ENCODE measurements at places on chromosomes 13 and 19.

GRCh38 chr13:80962173-80962572 is 621.2 kb upstream of the SPRY2 start:
- peak; percentile 89 for ATAC-seq

GRCh38 chr19:6259312-6259861 is 20.4 kb downstream of the MLLT1 start:
- ATAC-seq: no peak

DNA sequence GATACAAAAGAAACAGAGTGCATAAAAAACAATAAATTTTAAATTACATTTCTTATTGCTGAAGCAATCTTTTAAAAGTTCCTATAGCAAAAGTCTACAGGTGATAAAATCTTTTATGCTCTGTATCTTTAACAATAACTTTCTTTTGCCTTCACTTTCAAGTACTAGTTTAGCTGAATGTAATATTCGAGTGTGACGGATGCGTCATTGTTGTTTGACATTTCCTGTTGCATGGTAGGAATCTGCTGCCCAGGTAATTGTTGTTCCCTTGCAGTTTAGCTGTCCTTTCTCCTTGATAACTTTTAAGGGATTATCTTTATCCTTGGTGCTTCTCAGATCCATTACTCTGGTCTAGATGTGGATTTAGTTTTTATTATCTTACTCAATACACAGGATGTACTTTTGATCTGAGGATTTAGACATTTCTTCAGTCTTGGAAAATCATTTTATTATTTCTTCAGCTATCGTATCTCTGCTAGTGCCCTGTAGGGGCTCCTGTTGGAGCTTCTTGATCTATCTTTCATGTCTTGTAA is 2.1 kb upstream of the CPB2 start:
- ATAC-seq: no peak

DNA sequence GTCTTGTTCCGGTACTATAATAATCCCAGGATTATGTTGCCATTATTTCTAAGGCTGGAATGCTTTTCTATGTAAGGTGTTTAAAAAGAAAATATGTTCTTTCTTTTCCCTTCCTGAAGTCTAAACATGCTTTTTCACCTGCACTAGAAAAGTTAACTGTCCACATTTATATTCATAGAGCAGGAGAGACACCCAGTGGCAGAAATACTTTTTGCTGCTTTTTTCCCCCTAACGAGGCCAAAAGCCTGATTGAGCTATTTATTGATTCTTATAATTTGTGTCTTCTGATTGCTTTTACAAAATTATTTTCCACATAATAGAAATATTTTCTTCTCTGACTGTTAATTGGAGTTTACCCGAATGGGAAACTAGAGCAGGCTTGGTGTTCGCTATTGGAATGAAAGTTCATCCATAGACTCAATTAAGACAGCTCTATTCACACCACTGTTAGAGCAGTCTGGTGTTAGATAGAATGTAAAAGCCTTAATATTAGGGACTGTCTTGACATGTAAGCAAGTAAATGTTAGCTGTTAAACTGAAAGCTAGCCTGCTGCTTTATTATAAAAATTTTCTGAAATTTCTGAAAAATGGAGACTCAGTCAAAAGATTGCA is 15.8 kb downstream of the GPR180 start:
- ATAC-seq: peak; percentile 73

DNA sequence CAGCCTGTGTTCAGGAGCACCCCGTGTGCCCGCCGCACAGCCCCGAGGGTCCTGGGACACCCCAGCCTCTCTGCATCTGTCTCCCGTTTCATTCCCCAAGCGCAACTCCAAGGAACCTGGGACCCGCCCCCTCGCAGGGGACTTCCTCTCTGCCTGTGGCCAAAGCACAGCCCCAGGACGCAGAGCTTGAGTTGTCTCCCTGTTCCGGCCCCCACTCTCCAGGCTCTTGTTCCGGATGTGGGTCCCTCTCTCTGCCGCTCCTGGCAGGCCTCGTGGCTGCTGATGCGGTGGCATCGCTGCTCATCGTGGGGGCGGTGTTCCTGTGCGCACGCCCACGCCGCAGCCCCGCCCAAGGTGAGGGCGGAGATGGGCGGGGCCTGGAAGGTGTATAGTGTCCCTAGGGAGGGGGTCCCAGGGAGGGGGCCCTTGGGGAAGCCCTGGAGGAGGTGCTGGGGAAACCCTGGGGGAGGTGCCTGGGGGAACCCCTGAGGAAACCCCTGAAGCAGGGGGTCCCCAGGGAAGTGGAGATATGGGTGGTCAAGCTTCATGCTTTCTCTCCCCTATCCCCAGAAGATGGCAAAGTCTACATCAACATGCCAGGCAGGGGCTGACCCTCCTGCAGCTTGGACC is 1.3 kb downstream of the HCST start:
- no peak for ATAC-seq

GRCh38 chr19:1412995-1413800 is 5.8 kb downstream of the DAZAP1 start:
- ATAC-seq: no peak

DNA sequence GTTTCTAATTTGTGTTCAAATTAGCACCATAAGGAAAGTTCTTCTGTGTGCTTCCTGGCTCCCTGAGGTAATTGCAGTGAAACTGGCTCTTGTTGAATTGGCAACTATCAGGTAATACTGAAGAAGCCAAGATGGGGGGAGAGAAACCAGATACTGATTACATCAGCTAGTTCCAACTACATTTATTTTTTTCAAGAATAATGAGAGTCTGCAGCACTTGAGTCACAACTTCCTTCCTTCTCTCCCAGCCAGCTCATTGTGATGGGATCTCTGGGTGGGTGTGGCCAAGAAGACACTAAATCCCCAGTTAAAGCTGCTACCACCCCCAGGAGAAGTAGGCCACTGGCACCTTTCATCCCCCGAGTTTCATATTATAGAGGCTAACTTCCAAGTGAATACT is 100.7 kb upstream of the RXFP2 start:
- peak; percentile 95 for ATAC-seq

GRCh38 chr13:26759907-26760831 is at the start of gene GPR12:
GPR12 (minus strand) TSS chr13:26760786; CDS start chr13:26759827, 959 bp downstream.
- ATAC-seq: peak; percentile 65

DNA sequence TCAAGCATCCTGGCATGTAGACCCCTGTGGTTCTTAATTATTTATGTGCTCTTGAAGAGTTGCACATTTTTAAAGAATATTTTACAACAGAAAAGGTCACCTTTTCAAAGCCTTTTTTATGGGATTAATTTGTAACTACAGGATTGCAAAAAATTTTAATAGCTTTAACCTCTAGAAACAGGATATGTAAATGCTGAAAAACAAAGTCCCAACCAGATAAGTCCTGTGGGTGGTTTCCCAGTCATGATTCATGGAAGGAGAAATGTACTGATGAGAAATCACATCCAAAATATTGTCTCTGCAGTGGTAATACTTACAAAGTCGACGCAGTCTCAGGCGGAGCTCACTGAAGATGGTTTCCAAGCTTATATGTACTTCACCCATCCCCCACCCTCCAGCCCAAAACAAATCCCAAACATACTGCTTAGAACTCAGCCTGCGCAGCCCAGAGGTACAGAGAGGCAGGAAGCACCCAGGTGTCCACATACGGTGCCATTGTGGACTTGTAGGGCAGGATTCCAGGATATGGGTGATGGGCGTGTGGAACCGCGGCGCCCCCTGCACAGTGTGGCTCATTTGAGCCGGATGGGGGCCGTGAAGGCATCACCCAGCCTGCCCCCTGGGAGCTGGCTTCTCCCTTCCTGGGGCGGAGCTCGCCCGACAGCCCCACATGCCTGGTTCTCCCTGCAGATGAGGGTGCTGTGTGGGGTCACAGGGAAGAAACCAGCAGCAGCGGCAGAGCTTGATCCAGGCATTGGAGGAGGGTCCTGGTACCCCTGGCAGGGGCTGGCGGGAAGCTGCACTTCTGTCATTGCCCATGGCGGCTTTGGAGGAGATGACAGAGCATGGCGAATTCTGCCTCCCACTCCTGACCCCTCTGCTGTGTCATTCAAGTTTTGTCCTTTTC is 101.2 kb downstream of the ATP11A start:
- ATAC-seq: no peak

DNA sequence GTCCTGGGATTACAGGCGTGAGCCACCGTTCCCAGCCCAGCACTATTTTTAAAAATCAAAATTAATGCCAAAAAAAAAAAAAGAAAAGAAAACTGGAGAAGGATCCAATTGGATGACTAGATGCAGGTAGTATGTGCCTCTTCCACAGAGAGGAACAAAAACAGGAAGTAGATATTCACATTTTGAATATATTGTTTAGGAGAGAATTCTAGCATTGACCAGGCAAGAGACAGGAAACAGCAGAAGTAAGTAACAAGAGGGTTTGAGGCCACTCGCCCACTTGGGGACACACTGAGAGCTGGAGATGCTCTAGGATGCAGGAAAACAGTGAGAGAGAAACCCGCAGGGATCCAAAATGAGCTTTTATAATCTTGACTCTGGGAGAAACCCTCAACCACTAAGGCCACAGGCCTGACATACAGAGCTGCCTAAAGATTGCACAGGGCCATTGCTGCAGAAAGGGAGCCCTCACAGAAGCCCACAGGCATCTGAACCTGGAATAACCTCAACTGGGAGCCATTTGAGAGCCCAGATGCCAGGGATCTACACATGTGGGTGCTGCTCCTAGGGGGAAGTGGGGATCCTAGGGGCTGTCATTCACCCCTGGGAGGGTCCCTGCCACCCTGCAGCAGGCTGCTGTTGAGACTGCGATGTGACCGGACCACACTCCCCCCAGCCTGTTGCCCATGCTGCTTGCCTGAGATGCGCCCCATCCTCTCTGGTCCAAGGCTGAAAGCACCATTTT is 28.2 kb downstream of the IGFL2 start:
- no peak for ATAC-seq

- peak; percentile 77 for ATAC-seq
These were observed 207.8 kb downstream of the DCLK1 start for GRCh38 chr13:35923347-35923746.

DNA sequence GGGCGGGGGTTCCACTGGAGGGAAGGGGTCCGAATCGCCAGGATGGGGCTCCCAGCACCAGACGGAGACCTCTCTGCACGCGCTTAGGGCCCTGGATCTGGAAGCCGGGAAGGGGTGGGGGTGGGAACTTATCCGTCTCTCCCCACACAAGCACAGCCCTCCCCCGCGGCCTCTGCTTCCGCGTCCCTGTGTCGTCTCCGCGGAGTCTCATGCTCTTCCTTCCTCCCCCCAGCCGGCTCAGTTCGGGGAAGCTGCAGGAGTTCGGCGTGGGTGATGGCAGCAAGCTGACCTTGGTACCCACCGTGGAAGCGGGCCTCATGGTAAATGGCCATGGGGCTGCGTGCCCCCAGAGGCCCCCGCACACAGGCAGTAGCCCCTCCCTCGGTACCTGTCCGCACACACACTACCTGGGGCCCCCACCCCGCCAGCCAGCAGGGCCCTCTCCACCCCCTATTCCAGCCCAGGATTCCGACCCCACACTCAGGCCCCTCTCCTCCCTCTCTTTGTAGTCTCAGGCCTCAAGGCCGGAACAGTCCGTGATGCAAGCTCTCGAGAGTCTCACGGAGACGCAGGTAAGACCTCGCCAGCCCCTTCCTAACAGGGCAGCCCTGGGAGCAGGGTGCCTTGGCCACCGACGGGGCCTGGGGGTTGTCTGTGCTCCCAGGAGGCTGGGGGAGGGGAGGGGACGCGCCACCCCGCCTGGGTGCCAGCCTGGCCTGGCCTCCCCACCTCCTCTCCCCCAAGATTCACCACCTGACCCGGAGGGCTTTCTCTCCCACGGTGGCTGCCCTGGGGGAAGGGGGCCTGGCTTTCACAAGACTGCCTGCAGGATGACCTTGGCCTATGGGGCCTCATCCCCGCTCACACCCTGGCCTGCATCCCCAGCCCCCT is 3.2 kb downstream of the MIDN start:
- peak; percentile 0 for ATAC-seq

- peak; percentile 78 for ATAC-seq
These were observed 67.3 kb downstream of the DOCK9 start for GRCh38 chr13:98910501-98910951.

DNA sequence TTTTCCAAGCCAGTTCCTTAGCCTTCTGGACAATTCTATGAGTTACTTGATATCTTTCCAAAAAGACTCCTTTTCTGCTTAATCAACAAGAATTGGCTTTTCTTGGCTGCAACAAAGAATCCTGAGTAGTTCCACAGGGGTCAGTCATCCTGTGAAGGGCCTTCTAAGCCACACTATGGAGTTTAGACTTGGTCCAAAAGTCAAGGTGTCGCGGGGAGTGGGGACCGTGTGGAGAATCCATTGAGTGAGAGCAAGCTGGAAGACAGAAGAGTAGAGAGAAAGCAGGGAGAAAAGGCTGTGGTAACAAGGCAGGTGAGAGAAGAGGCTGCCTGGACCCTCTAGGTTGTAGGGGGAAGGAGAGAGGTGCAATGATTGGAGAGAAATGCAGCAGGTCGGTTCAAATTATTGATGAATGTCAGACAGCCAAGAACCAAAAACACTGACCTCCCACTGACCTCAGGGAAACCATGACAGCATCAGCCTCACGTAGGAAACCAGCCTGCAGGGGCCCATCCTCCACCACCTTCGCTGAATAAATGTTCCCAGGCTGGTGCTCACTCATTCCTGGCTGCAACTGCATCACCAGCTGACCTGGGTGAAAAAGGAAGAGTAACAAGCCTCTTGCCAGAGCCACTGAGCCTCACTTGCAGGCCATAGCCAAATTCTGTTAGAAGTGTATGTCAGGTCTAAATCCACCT is 7.1 kb upstream of the IFT88 start:
- no peak for ATAC-seq

DNA sequence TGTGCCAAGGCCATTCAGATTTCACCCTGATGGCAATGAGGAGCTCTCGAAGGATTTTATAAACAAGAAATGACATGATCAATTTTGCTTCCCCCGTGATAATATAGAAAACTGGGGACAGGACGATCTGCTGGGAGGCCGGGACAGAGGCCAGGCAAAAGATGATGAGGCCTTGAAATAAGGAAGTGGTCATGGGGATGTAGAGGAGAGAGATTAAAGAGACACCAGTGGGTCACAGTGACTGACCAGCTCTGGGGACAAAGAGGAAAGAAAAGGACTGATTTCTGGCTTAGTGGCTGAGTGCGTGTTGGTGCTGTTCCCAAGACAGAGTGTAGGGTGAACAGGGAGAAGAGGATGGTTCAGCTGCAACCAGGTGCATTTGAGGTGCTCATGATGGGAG is 68.7 kb upstream of the FLT1 start:
- ATAC-seq: no peak

DNA sequence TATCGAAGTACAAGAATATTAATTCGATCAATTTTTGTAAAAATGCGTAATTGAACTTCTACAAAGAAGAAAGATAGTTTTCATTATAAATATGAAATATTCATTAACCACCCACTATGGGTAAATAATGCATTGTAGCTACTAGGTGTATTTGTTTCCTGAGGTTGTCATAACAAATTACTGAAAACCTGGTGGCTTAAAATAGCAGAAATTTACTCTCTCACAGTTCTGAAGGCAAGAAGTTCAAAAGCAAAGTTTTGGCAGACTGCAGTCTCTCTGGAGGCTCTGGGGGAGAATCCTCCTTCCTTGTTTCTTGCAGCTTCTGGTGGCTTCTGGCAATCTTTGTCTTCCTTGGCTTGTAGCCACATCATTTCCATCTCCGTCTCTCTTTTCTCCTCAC is 99.2 kb upstream of the MIR17HG start:
- ATAC-seq: no peak

- no peak for ATAC-seq
These were observed 1.6 kb downstream of the LMNB2 start for GRCh38 chr19:2454962-2455850.

GRCh38 chr19:54248016-54248601 is 5.5 kb upstream of the LILRA6 start:
- ATAC-seq: peak; percentile 57

GRCh38 chr19:35039881-35040825 is 1.4 kb upstream of the HPN start:
- no peak for ATAC-seq

Data from SK-N-SH treated with all-trans-retinoic acid at 6 μM for 48 hours (cell line).